Suprapubic skin (tissue), 4 donors: ENCODE measurements at places on chromosomes 12 and 14.
A peak's percentile ranks its signal among the peaks of the same experiment; 100 is the strongest.

DNA sequence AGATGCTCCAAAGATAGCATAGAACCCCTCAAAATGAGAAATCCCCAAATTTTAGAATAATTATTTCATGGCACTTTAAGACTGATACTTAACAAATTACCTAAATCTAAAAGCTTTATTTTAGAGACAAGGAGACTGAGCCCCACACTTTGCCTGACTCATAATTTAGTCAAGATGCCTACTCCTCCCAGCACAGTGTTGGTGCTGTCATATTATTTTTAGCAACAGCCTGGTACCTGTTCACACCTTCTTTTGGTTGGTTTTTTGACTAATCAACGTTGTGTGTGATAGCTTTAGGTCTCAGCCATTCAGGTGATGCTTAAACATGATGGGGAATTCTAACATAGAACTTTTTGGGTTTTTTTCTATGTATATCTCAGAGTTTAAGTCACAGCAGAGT lies 120.2 kb downstream of the SEC23A start:
- DNase-seq, result no peak

- no peak for DNase-seq
Measured at GRCh38 chr14:88195676-88196075, 127.4 kb downstream of the KCNK10 start.

GRCh38 chr14:68476212-68477109 lies 316.4 kb downstream of the ZFP36L1 start:
- no peak for DNase-seq

DNA sequence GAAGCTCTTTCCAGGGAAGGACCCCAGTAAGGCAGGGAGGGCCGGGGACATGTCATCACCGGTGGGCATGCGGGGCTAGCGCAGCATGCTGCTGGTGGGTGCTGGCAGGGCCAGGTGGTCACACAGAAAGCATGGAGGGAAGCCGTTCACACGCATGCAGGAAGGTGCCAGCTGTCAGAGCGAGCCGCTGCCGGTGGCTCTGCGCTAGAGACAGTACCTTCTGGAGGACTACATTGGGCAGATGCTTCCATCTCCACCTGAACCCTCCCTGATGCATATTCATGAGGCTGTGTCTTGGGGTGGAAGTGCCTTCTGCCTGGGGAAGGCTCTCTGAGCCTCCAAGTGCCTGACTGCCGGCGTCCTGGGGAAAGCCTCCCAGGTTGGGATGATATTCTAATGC lies 203.8 kb downstream of the CALM1 start:
- DNase-seq, result no peak

GRCh38 chr14:101442451-101442850 lies 118.8 kb upstream of the DIO3 start:
- DNase-seq, result no peak

- DNase-seq, result peak; percentile 89
Measured at GRCh38 chr14:53955671-53956426, 776 bp downstream of the BMP4 start.

GRCh38 chr12:61490526-61491498 lies 769.4 kb upstream of the USP15 start:
- no peak for DNase-seq

GRCh38 chr12:86748894-86749293 lies 492.7 kb upstream of the MGAT4C start:
- DNase-seq, result no peak

DNA sequence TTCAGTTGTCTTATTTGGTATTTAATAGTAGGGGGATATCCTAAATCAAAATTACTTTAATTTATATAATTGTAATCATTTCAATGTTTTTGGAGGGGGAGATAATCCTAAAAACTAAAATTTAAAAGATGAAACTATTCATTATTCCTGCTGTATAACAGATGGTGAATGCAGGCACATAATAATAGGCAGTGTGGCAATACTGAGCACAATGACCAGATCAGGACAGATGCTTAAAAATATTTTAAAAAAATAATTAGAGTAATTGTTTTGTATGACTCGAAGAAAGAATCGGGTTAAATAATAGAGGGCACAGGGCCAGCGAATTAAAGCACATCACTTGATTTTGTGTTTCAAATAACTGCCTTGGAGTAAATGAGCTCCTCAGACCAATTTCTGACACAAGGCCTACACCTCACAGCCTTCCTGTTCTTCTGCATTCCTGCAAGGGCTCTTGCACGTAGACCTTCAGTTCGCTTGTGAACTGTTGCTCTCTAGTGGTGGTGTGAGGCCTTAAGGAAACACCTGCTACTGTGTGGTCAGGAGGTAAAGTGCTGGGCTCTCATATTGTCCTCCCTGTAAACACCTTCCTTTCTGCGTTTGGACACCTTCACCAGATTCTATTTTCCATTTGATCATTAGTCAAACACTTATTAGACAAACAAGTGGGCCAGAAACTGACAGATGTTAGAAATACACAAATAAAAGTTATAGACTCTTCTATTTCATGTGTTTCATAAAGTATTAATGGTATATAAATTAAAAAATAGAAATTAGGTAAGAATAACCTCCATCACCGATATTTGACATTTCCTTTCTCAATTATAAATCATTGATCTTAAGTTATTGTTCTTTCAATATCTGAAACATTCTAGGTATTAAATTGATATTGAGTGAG lies 29.3 kb upstream of the KLRF1 start:
- no peak for DNase-seq

GRCh38 chr12:91274916-91275315 lies 92.3 kb upstream of the DCN start:
- no peak for DNase-seq

- DNase-seq, result no peak
Measured at GRCh38 chr14:89654998-89655397, 238.0 kb upstream of the FOXN3 start.

DNA sequence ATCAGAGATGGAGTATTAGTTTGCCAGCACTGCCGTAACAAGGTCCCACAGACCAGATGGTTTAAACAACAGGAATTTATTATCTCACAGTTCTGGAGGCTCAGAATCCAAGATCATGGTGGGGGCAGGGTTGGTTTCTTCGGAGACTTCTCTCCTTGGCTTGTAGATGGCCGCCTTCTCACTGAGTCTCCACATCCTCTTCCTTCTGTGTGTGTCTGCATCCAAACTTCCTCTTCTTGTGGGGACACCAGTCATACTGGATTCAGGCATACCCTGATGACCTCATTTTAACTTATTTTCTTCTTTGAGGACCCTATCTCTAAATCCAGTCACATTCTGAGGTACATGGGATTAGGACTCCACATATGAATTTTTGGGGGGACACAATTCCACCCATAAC lies 455.5 kb downstream of the RGS6 start:
- DNase-seq, result no peak

DNA sequence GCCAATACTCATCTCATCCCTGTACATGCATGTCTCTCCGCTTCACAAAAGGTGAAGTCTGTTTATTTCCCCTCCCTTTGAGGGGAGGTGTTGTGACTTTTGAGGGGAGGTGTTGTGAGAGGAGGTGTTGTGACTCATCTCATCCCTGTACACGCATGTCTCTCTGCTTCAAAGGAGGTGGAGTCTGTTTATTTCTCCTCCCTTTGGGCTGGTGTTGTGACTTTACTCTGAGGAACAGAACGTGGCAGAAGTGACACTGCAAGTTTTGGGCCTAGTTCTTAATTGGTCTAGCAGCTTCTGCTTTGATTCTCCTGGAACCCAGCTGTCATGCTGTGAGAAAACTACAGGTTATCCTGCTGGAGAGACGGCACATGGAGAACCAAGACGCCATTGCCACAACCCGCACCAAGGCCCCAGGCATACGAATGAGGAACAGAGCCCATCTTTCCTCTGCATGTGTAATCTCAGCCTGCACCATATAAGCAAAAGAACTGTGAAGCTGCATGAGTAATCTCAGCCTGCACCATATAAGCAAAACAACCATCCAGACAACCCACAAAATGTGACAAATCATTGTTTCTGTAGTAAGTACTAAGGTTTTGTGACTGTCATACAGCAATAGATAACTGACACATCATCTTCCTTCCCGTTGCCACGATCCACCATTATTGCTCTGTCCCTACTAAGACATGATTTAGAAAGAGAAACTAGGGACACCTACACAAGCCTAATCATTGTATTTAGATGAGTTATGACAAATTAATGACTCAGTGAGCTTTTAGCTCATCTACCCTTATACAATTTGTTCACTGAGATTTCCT lies 30.0 kb downstream of the GALNT4 start:
- no peak for DNase-seq

GRCh38 chr12:53795927-53796326 lies 44.1 kb upstream of the CISTR start:
- DNase-seq, result no peak
